Renal cortex interstitium (tissue), 15 donors: ENCODE measurements at places on chromosomes 5 and 9.
A peak's percentile ranks its signal among the peaks of the same experiment; 100 is the strongest.

GRCh38 chr5:132487095-132487428 is 3.5 kb downstream of the IRF1 start:
- DNase-seq: no peak

DNA sequence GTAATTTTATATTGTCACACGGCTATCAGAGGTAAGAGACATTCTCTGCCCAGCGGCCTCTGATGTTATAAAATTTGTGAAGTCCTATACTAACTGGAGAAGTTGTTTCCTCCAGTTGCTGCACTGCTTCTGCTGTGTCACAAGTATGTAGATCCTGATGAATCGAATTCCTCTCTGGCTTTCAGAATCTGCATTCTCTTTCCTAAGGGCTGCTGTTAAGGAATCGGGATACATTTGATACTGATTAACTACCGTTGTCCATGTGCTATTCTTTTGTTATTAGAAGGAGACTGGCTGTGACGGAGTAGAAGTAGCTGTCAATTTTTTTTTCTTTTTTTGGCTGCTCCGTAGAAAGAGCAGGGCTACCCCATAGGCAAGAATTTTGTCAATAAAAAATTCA is 81.7 kb upstream of the LRRC70 start:
- DNase-seq: no peak

DNA sequence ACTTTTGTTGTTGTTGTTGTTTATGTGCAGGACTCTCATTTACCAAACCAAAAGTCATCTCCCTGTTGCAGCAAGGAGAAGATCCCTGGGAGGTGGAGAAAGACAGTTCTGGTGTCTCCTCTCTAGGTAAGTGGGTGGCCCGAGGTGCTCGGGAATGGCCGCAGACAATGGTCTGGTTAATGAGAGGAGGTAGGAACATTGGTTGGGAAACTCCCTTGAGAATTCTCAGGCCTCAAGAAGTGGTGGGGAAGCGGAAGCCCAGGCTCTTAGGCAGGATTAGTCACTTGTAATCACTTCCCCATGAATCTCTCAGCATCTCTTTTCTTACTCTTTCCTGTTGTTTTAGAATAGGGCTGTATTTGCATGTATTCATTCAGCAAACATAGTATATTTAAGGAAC is 7.2 kb downstream of the ZNF354B start:
- DNase-seq: no peak

DNA sequence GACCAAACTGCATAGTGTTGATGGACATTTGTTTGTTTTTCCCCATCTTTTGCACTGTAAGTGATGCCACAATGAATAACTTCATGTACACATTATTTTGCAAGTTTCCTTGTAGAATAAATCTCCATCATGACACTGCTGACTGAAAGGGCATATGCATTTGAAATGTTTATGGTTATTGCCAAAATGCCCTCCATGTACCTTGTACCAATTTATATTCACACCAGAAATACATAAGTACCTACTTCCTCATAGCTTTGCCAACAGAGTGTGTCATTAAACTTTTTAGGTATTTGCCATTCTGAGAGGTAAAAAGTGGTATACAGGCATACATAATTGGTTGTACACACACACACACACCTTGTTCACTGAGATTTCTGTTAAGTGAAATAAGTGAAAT is 361.0 kb upstream of the PCSK5 start:
- no peak for DNase-seq

DNA sequence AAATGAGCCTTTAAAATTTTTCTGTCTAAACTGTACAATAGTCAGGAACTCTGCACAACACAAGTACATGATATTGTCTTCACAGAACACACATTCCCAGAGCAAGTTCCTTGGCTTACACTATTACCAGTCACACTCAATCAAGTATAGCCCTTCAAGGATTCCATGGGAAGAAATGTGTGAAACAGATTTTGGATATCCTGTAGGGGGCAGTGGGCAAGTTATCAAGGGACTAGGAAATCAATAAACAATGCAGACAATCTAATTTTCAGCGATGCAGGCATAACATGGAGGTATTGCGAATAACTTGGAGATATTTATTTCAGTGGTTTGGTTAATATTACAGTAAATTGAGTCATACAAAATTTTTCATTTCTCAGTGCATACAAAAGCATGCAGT is 1171.5 kb upstream of the NUDT12 start:
- DNase-seq: no peak

- no peak for DNase-seq
Observed at GRCh38 chr5:170491479-170491878, 12.3 kb upstream of the KCNIP1 start.

DNA sequence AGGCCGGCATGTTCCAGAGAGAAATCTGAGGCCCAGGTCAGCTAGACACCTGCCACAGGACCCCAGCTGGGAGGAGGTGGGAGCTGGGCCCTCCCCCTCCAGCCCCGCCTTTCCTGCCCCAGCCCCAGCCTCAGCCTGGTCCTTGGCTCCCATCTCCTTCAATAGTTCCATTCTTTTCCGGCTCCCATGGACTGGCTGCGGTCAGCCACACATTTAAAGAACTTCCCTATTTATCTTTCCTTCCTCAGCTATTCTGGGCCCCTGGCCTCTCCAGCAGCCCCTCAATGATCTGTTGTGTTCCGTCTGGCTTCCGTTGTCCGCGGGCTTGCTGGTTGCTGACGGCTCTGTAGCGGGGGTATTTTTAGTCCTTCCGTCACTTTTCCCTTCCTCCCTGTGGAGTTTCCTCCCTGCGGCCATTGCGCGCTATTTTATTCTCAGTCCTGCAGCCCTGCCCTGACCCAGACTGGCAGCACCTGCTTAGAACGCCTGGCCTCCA is 73.8 kb downstream of the AMBP start:
- DNase-seq: peak; percentile 8
